ENCODE measurements at places on chromosomes 16 and 17. TPM values are rescaled to one million over a fixed set of nuclear protein-coding genes. Genes with fewer than 3 reads are reported as not detected.

The SDR42E1 gene
- 1.6 TPM for total RNA-seq

The SLC5A2 gene
- 0.18 TPM for total RNA-seq

The IL34 gene
- 0.39 TPM for total RNA-seq

The SLFN14 gene
- not detected for total RNA-seq

The PRDM7 gene
- not detected for total RNA-seq
